HFFc6 (cell line): ENCODE measurements at places on chromosomes 6 and 20. TPM values are rescaled to one million over a fixed set of nuclear protein-coding genes. Genes with fewer than 3 reads are reported as not detected.

- H3K4me3 ChIP-seq: peak overlapping the region; percentile 79; the same call in 1 of the 2 replicates
- peaks cover 7% of the 10 kb centered on the region; the same call in 1 of the 2 replicates for H3K36me3 ChIP-seq
- H3K27me3 ChIP-seq: no peaks in the 10 kb centered on the region; the same call in 1 of the 2 replicates
- DNase-seq: no peak
These were observed 3.9 kb downstream of the SYTL3 start for GRCh38 chr6:158653577-158654354.

- H3K27me3 ChIP-seq: peaks cover 3% of the 10 kb centered on the region
- H3K4me3 ChIP-seq: no peak overlapping the region
- peaks cover 7% of the 10 kb centered on the region for H3K4me1 ChIP-seq
- H3K36me3 ChIP-seq: no peaks in the 10 kb centered on the region
These were observed 373.5 kb downstream of the ZFAND3 start for GRCh38 chr6:38193051-38193450.

- no peaks in the 10 kb centered on the region for H3K36me3 ChIP-seq
- no peaks in the 10 kb centered on the region for H3K4me1 ChIP-seq
- no peaks in the 10 kb centered on the region for H3K27me3 ChIP-seq
- no peak overlapping the region for H3K27ac ChIP-seq
These were observed 684.2 kb downstream of the HTR1B start for GRCh38 chr6:76779068-76779467.

DNA sequence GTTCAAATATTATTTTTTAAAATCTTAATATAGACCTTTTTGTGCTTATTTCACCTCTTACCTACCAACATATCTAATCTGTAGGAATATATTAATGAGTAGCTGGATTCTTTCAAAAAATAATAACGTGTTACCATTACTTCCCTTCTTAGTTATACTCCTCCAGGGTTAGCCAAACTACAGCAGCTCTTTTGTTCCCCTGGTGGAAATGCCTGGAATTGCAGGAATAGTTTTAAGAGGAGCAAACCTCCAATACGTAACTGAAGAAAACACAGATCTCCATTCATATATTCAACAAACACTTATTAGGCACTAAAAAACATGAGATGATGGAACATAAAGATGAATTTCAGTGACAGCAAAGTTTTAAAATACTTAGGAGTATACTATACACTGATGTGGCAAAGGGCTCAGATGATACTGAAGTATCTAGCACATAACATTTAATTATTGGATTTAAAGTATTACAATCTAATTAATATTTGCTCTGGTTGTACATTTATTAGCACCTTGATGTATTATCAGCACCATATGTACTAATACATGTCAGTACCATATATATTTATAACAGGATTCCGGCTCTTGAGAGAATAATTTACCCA lies 78.3 kb downstream of the TBX18 start:
- no peak overlapping the region for H3K27ac ChIP-seq
- H3K36me3 ChIP-seq: no peaks in the 10 kb centered on the region; the same call in 1 of the 2 replicates
- peaks cover 20% of the 10 kb centered on the region for H3K4me1 ChIP-seq

DNA sequence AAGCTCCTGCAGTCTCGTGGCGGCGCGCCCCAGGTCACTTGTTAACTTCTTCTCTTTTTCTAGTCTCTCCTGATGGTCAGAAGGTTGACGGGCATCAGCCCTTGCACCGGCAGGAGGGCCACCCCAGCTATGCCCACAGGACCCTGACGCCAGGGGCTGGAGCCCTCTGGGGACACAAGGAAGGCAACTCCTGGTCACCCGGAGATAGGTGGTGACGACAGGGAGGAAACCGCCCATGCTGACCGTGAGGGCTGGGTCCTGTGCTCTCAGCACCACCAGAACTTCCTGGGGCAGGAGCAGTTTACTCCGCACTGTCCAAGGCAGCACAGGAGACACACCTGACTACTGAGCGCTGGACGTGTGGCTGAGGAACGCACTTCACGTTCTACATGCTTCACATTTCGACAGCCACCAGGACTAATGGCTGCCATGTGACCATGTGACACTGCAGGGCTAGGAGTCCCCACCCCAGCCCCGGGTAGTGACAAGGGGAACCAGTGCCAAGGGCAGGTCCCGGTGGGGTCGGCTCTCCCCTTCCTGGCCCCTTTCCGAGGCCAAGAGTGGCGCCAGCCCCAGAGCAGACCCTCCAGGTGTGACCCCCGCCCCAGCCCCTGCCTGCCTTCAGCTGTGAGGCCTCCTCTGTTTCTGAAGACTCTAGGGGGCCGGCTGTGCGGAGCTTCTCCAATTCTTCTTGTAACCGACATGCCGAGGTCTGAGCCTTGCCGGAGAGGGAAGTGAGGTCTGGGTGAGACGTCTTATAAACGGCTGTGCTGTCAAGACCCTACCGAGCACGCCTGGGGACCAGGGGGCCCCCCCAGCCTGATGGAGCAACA lies 45.2 kb downstream of the DSTN start:
- H3K27ac ChIP-seq: no peak overlapping the region; the same call in 1 of the 2 replicates
- peak overlapping the region; percentile 30; the same call in 1 of the 2 replicates for H3K4me3 ChIP-seq
- H3K4me1 ChIP-seq: peaks cover 10% of the 10 kb centered on the region
- peaks cover 8% of the 10 kb centered on the region for H3K36me3 ChIP-seq

DNA sequence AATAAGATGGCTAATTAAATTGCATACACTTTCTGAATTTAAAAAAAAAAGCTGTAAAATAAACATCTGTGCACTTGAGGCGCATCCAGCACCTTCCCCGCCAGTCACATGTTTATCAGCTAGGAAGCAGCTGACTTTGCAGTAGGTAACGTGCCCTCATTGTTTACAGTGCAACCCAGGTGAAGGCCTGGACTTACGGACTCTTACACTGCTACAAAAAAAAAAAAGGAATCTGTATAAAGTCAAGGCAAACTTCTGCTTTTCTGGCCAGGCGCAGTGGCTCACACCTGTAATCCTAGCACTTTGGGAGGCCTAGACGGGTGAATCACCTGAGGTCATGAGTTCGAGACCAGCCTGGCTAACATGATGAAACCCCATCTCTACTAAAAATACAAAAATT lies 327.8 kb downstream of the CDH4 start:
- H3K27me3 ChIP-seq: peaks cover 16% of the 10 kb centered on the region
- H3K36me3 ChIP-seq: no peaks in the 10 kb centered on the region; the same call in 1 of the 2 replicates
- H3K4me3 ChIP-seq: no peak overlapping the region
- DNase-seq: no peak
- H3K27ac ChIP-seq: no peak overlapping the region

- no peaks in the 10 kb centered on the region for H3K36me3 ChIP-seq
- no peaks in the 10 kb centered on the region for H3K4me1 ChIP-seq
- H3K27me3 ChIP-seq: no peaks in the 10 kb centered on the region
These were observed 1643.9 kb downstream of the HACE1 start for GRCh38 chr6:103215847-103216246.

DNA sequence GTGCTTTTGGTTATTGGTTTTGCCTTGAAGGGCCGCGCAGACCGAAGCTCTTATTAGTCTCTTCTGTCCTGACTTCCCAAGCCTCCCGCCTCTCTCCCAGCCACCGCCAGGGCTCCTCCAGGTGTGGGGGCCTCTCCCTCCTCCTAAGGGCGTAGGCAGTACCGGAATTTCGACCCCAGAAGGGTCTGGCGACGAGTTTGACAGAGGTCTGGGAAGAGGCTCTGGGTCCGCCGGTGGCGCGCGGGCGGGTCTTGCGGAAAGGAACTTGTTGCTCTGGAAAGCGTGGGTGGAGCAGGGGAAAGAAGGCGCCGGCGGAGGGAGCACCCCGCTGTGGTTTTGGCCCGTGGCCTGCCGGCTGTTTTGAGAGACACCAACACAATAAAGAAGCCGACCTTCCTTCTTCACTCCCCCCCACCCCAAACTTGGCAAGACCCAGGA lies 1.8 kb downstream of the PCSK2 start:
- H3K27ac ChIP-seq: no peak overlapping the region
- H3K4me3 ChIP-seq: no peak overlapping the region
- H3K27me3 ChIP-seq: peaks cover 4% of the 10 kb centered on the region
- no peaks in the 10 kb centered on the region for H3K4me1 ChIP-seq
- no peak for DNase-seq

GRCh38 chr20:8020314-8021079 lies 936 bp upstream of the TMX4 start:
- no peak overlapping the region for H3K4me3 ChIP-seq
- H3K36me3 ChIP-seq: no peaks in the 10 kb centered on the region
- H3K27me3 ChIP-seq: no peaks in the 10 kb centered on the region; the same call in 1 of the 2 replicates
- DNase-seq: no peak

GRCh38 chr6:159418997-159419396 lies 249.8 kb downstream of the FNDC1 start:
- H3K4me1 ChIP-seq: no peaks in the 10 kb centered on the region
- no peaks in the 10 kb centered on the region for H3K36me3 ChIP-seq
- no peak overlapping the region for H3K4me3 ChIP-seq
- no peak overlapping the region for H3K27ac ChIP-seq
- H3K27me3 ChIP-seq: no peaks in the 10 kb centered on the region; the same call in 1 of the 2 replicates
- DNase-seq: no peak

Gene TPD52L1
- 11.2 to 36.8 TPM (median 15.1 TPM) in 3 replicates for total RNA-seq

Gene MUC21
- total RNA-seq: not detected in 3 replicates
